ENCODE measurements at places on chromosomes 16 and 17.

DNA sequence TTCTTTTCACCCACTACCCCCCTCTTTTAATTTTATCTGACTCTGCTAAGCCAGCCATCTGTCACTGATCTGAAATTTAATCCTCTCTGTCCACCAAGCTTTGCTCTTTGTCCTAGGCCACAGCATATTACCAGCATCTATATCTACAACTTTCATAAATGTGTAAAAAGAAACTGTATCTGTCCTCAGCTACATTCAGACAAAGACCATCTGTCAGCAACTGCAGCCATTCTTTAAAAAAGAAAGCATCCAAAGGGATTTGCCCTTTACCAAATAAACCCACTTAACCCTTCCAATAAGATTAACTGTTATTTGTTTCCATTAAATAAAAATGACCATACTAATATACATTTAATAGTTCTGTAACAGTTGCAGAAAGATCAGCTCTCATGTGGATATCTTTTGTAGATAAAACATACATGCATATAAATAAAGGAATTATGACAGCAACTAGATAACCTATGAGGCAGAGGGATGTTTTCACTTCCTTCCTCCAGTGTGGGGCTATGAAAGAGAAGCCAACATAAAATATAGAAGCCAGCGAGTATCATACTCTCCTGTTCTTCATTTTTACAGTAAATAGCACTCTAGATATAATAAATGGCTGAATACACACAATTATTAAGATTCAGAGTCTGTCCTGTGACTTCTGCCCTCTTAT lies 602.5 kb upstream of the SALL1 start:
- no peak for DNase-seq

GRCh38 chr16:75005697-75006096 lies 6.9 kb downstream of the ZNRF1 start:
- DNase-seq = no peak

DNA sequence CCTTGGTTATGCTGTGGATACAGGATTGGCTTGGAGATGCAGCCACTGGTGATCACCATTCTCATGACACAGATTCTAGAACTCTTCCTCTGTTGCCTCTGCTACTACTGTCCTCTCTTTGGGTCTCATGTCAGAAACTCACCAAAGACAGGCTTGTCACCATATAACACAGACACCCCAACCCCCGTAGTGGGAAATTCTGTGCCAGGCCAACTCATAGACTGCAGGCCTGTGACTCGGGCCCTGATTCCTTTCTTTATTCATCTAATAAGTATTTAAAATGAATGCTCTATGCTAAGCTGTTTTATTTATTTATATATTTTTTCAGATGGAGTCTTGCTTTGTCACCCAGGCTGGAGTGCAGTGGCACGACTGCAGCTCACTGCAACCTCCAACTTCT lies 9.5 kb downstream of the CYB5D2 start:
- DNase-seq = no peak

DNA sequence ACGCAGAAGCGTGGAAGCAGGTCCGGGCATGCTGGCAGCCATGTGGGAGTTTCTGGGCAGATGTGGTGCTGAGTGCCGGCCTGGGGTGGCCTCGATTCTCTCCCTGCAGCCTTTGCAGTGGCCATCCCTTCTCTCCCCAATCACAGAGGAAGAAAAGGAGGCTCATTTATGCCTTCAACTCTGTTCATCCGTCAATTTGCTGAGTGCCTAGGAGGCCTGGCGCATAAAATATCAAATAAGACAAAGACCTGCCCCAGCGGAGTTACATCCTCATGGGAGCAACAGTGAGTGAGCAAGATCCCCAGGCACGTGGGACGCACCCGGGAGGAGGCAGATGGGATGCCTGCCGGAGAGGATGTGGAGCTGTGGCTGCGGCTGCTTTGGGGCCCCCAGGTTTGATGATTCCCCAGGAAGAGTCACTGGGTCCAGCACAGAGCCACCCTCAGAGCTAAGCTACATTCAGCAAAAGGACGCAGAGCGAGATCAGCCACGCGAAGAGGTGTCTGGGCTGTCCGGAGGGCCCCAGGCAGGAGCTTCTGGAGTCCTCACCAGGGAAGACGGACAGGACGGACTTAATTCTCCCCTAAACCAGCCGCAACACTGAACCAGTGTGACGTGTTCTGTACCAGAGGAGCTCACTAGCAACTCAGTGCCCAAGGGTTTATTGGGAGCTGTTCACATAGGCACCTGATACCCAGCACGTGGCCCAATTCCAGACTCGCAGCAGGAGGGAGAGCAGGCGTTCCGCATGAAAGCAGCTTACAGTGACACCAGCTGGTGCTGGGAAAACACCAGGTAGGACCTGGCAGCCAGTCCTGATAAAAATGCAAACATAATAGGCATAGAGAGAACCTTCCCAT lies 11.3 kb downstream of the CA5A start:
- no peak for DNase-seq

DNA sequence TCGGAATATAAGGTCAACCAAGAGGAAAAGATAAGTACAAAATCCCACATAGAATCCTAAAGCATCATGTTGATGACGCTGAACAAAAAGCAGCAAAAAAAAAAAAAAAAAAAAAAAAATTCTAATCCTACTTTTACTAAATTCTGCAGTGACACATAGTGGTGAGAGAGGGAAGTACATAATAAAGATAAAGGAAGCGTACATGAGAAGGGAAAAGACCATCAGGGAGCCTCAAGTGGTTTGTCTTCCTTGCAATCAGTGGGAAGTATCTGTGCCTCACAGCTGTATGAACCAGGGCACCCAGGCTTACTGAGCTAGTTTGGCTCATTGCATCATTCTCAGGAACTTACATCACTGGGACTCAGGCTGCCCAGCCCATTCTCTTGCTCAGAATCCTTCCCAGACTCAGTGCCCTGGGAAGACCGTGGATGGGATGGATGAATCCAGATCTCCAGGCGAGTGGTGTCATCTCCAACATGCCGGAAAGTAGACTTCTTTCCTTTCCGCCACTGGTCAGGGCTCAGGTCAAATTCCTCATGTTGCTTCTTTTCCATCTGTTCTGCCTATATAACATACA lies 21.2 kb downstream of the SMG6 start:
- DNase-seq = no peak

- no peak for DNase-seq
Observed at GRCh38 chr16:81629034-81629802, 149.9 kb upstream of the PLCG2 start.

- DNase-seq = no peak
Observed at GRCh38 chr16:82181461-82182185, 11.6 kb upstream of the MPHOSPH6 start.

DNA sequence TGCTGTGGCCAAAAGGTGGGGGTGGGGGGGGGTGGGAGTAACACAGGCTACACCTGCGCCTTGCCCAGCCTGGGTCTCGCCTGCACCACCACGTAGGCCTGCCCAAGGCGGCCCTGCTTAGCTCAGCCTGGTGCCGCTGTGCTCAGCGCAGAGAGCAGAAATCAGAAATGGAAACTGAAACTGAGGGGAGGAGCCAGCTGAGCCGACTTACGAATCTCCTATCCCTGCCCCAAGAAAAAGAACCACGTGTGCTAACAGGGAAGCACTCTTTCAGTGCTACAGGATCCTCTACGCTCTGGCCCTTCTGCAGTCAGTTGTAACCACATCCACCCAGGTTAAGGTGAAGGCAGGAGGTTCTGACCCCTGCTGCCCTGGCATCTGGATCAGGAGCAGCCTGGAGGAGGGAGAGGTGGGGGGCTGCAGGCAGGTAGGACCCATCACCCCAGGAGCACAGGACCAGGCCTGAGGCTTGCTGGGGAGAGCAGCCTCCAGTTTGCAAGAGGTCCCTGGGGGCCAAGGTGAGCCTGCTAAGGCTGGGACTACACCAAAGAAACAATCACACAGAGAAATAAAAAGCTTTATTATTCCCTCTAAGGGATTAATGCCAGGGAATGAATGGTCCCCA lies at the start of gene DHX58:
DHX58 (minus strand) TSS at position 163 of the 625 bp plus-strand sequence. CDS start 822 bp downstream, outside the sequence.
- DNase-seq = peak; percentile 57

DNA sequence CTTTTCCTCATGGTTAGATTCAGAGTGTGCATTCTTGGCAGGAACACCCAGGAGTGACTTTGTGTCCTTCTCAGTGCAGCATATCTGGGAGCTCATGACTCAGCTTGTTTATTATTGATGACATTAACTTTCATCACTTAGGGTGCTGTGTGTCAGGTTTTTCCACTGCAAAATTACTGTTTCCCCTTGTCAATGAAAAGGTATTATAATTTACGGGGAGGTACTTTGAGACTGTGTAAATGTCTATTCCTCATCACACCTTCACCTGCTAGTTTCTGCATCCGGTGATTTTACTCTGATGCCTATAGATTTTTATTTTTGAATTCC lies 50.5 kb downstream of the WWP2 start:
- DNase-seq = no peak

DNA sequence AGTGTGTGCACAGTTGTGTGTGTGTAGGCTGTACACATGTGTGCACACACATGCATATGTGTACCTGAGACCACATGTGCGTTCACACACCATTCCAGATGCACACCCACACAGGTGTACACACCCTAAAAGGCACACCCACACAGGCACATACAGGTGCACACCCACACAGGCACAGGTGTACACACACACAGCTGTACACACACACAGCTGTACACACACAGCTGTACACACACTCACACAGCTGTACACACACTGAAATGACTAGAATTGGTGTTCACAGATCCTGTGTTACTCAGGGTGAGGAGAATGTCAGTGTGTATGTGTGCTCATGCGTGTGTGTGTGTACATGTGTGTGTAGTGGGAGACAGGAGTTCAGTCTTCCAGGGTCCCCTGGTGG lies 15.9 kb upstream of the DOC2B start:
- DNase-seq = no peak

DNA sequence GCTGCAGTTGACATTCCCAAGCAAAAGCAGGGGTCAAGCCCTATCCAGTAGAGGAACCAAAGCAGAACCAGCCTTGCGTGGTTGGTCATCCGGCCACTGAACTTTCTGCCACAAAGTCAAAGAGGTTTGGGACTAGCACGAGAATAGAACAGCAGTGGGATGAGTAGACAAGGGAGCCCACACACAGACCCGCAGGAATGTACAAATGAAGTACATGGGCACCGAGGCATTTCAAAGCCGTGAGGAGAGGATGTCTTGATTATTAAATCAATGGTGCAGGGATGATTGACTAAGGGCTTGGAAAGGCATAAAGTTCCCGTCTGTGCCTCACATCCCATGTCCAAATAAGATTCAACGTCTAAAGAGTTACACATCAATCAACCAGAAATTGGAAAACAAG lies 81.8 kb upstream of the TBC1D3K start:
- no peak for DNase-seq

GRCh38 chr16:51193879-51194278 lies 42.8 kb upstream of the SALL1 start:
- DNase-seq = no peak

GRCh38 chr16:15052747-15053476 lies 3.0 kb downstream of the NTAN1 start:
- DNase-seq = no peak

DNA sequence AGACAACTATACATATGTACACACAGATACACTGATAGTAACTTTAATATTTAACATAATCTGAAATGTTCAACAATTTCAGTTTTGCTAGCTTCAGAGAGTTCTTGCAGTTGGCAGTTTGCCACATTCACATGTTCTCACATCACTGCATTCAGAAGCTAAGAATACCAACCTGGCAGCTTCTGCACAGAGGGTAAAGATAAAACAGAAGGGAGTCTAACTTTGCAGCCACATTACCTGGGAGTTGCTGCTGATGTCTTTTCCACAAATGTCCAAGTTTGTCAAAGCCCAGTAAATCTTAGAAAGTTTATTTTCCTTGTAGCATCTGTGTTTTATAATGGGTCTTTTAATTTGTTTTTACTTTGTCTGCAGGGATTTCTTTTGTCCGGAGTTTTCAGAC lies 332.0 kb downstream of the BCAS3 start:
- no peak for DNase-seq

GRCh38 chr17:38430316-38430715 lies 2.1 kb downstream of the ARHGAP23 start:
- DNase-seq = no peak

DNA sequence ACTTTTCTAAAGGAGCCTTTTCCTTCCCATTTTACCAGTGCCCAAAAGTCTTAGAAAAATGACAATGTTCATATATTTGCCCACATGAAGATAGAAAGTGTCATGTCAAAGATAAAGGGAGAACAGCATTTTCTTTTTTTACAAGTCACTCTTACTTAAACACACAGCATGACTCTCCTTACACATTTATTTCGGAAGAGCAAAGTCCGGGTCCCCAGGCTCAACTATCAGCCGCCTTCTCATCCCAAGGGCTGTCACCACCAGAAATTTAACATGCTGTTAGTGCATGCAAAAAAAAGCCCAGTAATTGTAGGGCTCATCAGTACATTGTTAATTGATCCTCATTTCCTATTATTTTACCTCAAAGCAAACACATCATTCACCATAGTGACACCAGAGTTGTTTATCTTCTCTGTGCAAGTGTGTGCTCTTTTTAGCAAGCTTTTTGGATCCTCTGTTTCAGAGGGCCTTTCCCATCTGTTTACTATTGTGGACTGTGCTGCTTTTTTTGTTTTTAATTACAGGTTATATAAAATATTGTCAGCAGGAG lies 560.3 kb downstream of the WWOX start:
- DNase-seq = no peak

- peak; percentile 11 for DNase-seq
Observed at GRCh38 chr16:87203060-87203656, 114.0 kb downstream of the C16orf95 start.

GRCh38 chr16:3281222-3281820 lies 2.0 kb upstream of the ZNF263 start:
- no peak for DNase-seq

GRCh38 chr16:31063843-31064611 lies 10.0 kb downstream of the ZNF668 start:
- DNase-seq = no peak

DNA sequence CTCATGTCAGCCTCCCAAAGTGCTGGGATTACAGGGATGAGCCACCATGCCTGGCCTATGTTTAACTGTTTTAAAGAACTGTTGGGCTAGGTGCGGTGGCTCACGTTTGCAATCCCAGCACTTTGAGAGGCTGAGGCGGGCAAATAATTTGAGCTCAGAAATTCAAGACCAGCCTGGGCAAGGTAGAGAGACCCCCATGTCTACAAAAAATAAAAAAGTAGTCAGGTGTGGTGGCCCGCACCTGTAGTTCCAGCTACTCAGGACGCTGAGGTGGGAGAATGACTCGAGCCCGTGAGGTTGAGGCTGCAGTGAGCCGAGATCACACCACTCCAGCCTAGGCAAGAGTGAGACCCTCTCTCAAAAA lies 1.9 kb upstream of the ITGAL start:
- no peak for DNase-seq
